Ascending aorta (tissue), 2 donors: ENCODE measurements at places on chromosomes 7 and 10. TPM values are rescaled to one million over a fixed set of nuclear protein-coding genes. Genes with fewer than 3 reads are reported as not detected.

- no peaks in the 10 kb centered on the region for H3K27me3 ChIP-seq
- H3K27ac ChIP-seq: no peak overlapping the region
- no peak for DNase-seq
These were observed 448.1 kb upstream of the PODXL start for GRCh38 chr7:132004529-132004928.

- peaks cover 4% of the 10 kb centered on the region for H3K36me3 ChIP-seq
- H3K4me3 ChIP-seq: no peak overlapping the region
- no peaks in the 10 kb centered on the region for H3K4me1 ChIP-seq
- H3K27me3 ChIP-seq: no peaks in the 10 kb centered on the region
- no peak overlapping the region for H3K27ac ChIP-seq
These were observed 263.6 kb downstream of the DOCK4 start for GRCh38 chr7:111942450-111943081.

The CFAP43 gene
- total RNA-seq: 0.96 TPM

GRCh38 chr10:49776851-49777250, 14.7 kb upstream of the OGDHL start:
- no peaks in the 10 kb centered on the region for H3K36me3 ChIP-seq
- H3K27ac ChIP-seq: no peak overlapping the region
- H3K4me3 ChIP-seq: no peak overlapping the region
- no peak for DNase-seq
- H3K27me3 ChIP-seq: no peaks in the 10 kb centered on the region
- H3K4me1 ChIP-seq: no peaks in the 10 kb centered on the region

DNA sequence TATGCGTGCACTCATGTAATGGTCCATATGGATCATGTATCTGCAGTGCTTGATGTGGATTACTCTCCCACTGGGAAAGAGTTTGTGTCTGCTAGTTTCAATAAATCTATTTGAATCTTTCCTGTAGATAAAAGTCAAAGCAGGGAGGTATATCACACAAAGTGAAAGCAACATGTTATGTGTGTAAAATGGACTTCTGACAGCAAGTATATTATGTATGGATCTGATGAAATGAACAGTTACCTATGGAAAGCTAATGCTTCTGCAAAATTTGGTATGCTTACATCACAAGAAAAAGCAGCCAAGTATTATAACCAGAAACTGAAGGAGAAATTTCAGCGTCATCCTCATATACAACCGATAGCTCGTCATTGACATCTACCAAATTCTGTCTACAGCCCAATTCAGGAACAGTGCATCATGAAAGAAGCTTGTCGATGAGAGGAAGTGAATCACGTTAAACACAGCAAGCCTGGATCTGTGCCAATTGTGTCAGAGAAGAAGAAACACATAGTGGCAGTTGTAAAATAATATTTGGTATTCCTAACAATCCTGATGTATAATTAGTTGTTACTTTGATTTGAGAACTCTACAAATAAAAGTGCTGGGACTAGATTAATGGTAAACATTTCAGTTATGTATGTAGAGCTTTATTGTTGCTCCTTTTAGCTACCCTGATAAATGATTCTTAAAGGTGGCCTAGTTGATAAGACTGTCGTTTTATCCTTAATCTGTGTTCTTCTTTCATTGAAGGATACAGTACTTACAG, 14.2 kb upstream of the SYPL1 start:
- H3K36me3 ChIP-seq: no peaks in the 10 kb centered on the region
- H3K27ac ChIP-seq: no peak overlapping the region
- H3K4me1 ChIP-seq: no peaks in the 10 kb centered on the region

The TMEM60 gene
- total RNA-seq: not detected

GRCh38 chr10:45249978-45250693, 65.3 kb downstream of the OR13A1 start:
- H3K4me3 ChIP-seq: no peak overlapping the region
- no peak overlapping the region for H3K27ac ChIP-seq
- H3K36me3 ChIP-seq: no peaks in the 10 kb centered on the region

DNA sequence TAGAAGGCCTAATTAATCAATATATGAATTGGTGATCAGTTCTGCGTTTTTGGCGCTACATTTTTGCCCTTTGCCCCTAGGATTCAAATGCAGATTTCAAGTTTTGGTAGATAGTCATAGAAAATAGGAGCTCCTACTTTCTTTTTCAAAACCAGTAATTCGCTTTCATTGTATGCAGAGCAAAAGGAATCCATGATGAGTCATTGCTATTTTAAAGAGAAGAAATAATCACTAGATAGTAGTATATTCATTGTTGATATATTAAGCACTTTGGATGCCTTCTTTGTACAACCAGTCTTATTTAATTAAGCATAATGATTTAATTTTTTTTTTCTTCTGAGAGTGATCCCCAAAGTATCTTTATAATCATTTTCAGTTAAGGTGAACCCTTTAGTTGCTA, 50.3 kb downstream of the CSTF2T start:
- H3K36me3 ChIP-seq: no peaks in the 10 kb centered on the region
- no peak overlapping the region for H3K27ac ChIP-seq
- no peak overlapping the region for H3K4me3 ChIP-seq
- no peak for DNase-seq
- H3K27me3 ChIP-seq: no peaks in the 10 kb centered on the region
- H3K4me1 ChIP-seq: peaks cover 5% of the 10 kb centered on the region
